Dorsolateral prefrontal cortex (tissue), 122 donors: ENCODE measurements at places on chromosomes 3 and 15. TPM values are rescaled to one million over a fixed set of nuclear protein-coding genes. Genes with fewer than 3 reads are reported as not detected.

The PATL2 gene
- 0.48 TPM for total RNA-seq

The SEMA6D gene
- 62.0 TPM for total RNA-seq

The FAM174B gene
- total RNA-seq = 45.6 TPM

The CFAP20DC gene
- total RNA-seq = 1.2 TPM

The VGLL3 gene
- total RNA-seq = 1.1 TPM

The MYO5A gene
- total RNA-seq = 252 TPM

The MAGEF1 gene
- 44.3 TPM for total RNA-seq
